Kidney epithelial cell (primary cell): ENCODE measurements at places on chromosomes 2 and 18.

DNA sequence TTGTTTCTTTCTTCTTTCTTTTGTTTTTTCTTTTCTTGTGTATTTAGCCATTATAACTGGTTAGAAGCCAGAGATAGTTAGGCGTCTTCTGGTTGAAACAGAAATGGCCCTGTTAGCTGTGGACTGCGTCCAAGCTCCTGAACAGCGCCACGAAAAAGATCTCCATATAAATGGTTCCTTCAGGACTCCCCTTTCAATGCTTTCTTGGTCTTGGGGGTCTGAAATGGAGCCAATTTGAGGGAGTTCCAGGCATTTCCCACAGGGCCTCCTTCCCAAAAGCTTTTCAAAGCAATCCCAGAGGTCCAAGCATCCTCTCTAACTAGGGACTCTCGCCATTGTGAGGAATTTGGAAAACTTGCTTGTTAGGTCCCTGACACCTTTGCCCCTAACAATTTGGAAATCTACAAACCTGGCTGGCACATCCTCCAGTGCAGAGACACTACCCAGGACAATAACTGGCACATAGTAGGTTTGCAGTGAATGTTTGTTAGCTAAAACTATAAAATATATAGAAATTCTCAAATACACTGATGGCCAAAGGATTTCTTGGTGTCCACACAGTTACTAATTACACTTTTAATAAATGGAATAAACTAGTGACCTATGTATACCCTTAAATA lies 80.1 kb downstream of the MYCN start:
- no peak for DNase-seq

GRCh38 chr2:10075101-10075500 lies 5.1 kb downstream of the CYS1 start:
- no peak for DNase-seq

DNA sequence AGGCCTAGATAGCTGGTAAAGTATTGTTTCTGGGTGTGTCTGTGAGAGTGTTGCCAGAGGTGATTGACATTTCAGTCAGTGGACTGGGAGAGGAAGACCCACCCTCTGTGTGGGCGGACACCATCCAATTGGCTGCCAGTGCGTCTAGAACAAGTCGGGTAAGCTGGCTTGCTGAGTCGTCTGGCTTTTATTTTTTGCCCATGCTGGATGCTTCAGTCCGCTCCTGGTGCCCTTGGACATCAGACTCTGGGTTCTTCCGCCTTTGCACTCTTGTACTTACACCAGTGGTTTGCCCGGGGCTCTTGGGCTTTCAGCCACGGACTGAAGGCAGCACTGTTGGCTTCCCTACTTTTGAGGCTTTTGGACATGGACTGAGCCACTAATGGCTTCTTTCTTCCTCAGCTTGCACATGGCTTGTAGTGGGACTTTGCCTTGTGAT lies 24.3 kb downstream of the DIS3L2 start:
- no peak for DNase-seq

DNA sequence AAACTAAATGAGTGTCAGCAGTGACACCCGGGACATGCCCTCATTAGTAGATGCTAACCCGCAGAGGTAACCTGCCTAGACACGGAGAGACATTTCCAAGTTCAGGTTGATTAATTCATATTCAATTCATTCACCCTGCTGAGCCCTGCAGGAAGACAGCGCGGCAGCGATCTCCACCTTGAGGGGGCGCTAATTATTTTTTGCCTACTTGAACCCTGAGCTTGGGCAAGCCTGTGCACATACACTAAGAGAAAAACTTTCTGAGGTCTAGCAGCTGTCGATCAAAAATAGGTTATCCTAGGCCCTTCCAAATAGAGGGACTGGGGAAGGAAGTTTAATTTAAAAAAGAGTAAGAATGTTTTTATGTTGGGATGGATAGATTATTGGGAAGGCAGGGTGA lies 1.3 kb upstream of the LYPD6 start:
- DNase-seq, result no peak

GRCh38 chr2:129319422-129319717 lies 660.1 kb upstream of the RAB6C start:
- no peak for DNase-seq

GRCh38 chr2:23569761-23570365 lies 184.9 kb downstream of the KLHL29 start:
- DNase-seq, result no peak

- DNase-seq, result no peak
These were observed 36.0 kb upstream of the YPEL5 start for GRCh38 chr2:30110773-30111172.

DNA sequence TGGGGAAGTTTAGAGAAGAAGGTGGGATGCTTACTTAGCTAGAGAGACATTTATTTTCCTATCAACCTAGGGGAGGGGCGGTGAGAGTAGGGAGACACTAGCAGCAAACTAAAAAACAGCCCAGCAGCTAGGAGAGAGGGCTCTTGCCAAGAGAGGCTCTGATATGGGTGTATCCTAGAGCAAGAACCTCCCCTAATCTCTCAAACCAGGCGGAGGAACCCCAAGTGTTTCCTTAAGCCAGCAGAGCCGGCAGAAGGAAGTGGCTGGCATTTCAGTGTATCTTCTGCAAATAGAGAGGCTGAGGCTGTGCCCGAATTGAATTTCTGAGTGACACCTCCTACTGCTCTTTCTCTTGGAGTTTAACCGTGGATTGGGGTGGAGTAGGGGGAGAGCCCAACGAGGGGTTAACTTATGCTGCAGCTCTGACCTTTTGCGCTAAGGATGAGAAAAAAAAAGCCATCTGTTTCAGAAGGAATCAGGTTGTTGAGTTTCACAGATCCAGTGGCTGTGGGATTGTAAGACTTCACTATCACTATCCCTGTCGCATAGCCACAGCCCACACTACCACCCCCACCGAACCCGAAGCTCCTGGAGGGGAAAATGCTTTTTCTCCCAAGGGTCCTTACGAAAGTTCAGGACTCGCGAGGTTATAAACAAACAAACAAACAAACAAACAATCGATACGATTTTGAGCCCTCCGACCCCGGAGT lies 1.4 kb downstream of the ST8SIA5 start:
- DNase-seq, result no peak

- no peak for DNase-seq
These were observed 162.0 kb downstream of the COL6A3 start for GRCh38 chr2:237251986-237252385.

DNA sequence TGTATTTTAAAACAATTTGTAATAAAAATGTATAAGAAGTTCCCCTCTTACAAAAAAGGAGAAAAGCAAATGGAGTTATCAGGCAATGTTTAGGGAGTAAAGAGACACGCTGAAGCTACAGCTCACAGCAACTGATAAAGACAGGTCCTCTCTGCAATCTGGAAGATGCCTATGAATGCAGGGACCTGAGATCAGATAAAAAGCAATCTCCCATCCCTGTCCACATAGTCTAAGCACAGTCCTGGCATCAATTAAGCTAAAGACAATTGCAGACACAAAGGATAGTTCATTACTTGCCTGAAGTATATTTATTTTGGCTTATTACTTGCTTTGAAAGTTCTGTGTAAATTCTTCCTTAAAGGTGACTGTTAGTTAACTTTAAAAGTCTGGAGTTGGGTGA lies 5.0 kb downstream of the EIF2AK3 start:
- no peak for DNase-seq

- no peak for DNase-seq
These were observed 28.6 kb upstream of the FAM136A start for GRCh38 chr2:70330476-70330875.

DNA sequence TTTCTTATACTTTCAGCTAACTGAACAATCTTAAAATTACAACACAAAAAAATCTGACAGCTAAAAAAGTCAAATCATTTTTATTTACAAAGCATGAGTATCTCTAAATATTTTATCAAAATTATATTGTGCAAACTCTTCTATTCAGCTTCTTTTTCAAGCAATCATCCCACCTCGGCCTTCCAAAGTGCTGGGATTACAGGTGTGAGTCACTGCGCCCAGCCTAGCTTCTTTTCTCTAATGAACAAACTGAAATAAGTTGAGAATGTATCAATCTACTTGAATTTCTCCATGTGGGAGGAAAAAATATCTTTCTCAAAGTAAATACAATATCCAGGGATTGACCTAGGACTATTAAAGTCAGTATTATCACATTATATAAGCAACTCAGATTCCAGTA lies 14.9 kb downstream of the NDUFS1 start:
- DNase-seq, result no peak

DNA sequence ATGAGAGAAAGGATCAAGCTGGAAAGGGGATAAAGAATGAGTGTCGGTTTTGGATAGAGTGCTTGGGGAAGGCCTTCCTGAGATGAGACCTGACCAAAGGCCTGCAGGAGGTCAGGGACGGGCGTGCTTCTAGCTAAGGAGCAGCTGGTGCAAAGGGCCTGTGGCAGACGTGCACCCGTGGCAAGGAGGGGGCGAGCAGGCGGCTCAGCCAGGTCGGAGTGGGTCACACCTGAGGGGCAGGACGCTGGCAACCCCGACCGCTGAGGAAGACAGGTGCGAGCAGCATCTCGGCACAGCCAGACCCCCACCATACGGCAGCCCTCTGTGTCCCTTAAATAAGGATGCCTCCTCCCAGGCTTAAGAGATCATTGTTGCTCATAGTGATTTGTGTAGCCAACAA lies 48.1 kb downstream of the ODC1 start:
- no peak for DNase-seq

DNA sequence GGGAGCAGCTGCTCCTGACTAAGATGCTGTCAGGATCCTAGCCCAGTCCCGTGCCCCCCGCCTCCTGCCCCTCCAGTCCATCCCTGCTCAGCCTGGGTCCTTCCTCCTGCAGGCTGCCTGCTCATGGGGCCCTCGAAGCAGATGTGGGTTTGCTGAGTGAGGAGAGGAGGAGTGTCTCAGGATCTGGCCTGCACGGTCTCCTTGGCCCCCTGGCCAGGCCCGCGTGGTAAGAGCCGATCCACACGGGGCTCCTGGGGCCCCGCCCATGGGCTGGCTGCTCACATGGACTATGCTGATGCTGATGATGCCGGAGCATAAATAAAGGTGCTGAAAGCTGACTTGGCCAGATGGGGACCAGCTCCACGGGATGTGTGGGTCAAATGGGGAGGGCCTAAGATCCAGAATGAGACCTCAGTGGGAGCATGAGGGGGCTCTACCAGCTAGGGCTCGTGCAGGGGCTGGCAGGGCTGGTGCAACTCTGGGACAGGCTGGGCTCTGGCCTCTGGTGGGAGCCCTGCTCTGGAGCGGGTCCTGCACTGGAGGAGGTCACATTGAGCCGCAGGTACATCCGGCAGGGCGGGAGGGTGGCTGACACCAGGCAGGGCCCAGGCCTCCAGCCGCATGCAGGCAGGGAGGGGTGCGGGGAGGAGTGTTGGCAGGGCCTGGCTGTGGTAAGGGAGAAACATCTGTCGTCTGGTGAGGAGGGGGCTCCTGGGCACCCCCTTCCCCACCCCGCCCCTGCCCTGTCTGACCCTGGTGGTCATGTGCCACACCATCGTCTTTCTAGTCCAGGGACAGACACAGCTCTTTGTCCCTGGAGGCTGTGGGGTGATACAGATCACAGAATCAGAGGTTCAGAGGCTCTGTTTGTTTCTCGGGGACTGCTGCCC lies 275.3 kb upstream of the HDAC4 start:
- no peak for DNase-seq

- no peak for DNase-seq
These were observed 125.2 kb downstream of the PTGR3 start for GRCh38 chr18:75083761-75084160.

GRCh38 chr2:54894467-54894866 lies 155.8 kb downstream of the RTN4 start:
- DNase-seq, result no peak

DNA sequence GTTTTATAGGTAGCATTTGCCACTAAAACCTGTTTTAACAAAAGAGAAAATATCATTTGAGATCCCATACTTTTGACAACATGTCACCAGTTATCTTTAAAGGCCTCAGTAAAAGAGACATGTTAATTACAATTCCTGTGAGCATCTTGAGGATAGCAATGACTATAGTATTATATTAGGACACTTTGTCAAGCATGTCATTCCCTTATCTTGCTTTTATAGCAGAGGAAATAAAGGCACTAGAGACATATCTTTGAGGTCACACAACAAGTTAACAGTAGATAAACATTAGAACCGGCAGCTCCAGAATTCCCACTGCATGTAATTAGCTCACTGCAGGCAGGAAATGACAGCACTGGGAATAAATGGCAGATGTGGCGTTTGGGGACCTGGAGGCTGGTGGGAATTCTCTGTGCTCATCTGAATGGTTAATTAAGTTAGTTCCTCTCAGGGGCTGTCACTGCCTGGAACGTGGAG lies 25.9 kb downstream of the LYPD6B start:
- no peak for DNase-seq

DNA sequence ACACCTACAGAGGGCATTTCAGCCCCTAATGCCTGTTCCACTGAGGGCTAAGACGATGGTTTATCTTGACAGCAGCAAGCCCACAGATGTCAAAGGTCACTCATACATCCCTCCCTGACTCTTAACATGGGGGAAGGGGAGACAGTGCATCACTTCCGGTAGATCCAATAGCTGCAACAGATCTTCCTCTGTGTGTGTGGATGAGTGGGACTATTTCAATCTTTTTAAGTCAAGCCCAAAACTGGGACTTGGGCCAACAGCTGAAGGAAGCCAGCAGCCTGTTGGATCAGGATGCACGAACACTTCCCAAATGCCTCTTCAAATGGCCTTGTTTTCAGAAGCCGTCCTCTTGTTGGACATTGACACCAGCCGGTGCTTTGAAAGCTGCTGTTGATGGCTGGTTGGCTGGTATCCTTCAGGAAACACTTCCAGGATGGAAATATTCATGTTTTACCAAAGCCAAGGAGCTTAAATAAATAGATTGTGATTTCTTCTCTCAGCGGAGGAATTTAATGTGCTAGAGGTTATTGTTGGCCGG lies 59.2 kb downstream of the IL1R2 start:
- DNase-seq, result no peak

- no peak for DNase-seq
These were observed 201.3 kb downstream of the TGIF1 start for GRCh38 chr18:3651266-3651665.

DNA sequence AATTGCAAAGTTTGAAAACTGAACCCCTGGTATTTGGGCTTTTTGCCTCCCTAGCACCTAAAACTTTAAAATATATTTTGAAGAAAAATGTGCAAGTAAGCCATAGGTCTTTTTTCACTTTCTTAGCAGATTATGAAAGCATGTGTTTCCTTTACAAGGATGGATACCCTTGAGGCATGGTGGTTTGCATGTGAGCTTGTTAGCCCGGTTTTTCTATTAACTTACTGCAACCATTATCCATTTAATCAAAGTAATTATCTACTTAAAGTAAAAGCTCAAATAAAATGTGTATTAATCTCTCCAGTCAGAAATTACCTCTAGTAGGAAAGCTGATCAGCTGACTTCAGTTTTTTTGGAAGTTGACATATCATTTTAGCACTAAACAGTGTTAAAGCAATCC lies 140.6 kb downstream of the EML6 start:
- no peak for DNase-seq

GRCh38 chr2:159251296-159252173 lies 35.0 kb downstream of the WDSUB1 start:
- no peak for DNase-seq

DNA sequence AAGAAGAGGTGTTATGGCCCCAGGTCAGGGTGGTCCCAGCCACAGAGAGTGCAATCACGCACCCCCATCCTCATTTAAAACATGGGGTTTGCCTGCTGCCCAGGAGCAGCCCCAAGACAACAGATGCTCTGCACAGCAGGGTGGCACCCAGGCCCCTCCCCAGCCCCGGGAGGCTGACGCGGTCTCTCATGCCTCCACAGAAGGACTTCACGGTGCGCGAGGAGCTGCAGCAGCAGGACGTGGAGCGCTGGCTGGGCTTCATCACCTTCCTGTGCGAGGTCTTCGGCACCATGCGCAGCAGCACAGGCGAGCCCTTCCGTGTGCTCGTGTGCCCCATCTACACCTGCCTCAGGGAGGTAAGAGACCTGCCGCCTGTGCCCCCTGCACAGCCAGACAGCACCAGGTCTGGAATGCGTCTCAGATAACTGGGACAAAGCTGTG lies 133.7 kb downstream of the SMAD7 start:
- no peak for DNase-seq
